ENCODE measurements at places on chromosomes 1 and 21.

DNA sequence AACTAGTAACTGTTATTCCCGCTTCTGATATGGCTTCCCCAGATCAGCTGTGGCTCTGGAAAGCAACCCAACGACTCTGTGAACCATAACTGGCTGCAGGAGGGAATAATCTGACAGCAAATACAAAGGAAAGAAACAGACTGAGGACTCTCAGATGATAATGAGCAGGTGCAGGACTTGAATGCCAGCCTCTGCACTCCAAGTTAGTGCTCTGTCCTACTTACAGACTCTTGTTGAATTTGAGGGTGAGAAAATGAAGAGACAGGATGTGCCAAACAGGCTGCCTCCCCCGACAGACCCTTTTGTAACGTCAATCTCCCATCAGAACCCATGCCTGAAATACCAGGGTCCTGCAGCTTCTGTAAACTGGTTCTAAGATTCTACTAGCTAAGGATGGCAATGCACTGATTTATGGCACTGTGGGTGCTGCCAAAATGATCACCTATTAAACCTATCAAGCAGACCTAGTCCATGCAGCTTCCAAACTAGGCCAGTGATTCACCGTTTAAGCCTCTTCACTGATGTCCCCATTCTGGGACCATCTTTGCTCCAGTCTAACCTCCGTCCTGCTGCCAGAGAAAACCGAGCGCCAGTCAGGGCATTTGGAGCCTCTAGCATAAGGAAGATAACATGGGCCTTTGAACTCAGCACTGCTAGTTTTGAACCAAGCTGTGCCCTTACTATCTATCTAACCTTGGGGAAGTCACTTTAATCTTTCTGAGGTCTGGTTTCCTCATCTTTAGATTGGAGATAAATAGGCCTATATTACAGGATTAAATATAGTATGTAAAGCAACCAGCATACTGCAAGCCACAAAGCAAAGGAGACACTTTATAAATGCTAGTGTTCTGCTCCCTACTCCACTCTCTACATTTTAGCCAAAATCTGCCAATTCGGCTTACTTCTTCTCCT is 4.8 kb downstream of the MKNK1 start:
- no peak for DNase-seq

GRCh38 chr1:9558271-9558945 is 19.1 kb downstream of the SLC25A33 start:
- no peak for DNase-seq

GRCh38 chr21:41966041-41966833 is 12.4 kb upstream of the C2CD2 start:
- no peak for DNase-seq

- DNase-seq, result no peak
Measured at GRCh38 chr1:75529488-75529887, 81.4 kb downstream of the SLC44A5 start.

DNA sequence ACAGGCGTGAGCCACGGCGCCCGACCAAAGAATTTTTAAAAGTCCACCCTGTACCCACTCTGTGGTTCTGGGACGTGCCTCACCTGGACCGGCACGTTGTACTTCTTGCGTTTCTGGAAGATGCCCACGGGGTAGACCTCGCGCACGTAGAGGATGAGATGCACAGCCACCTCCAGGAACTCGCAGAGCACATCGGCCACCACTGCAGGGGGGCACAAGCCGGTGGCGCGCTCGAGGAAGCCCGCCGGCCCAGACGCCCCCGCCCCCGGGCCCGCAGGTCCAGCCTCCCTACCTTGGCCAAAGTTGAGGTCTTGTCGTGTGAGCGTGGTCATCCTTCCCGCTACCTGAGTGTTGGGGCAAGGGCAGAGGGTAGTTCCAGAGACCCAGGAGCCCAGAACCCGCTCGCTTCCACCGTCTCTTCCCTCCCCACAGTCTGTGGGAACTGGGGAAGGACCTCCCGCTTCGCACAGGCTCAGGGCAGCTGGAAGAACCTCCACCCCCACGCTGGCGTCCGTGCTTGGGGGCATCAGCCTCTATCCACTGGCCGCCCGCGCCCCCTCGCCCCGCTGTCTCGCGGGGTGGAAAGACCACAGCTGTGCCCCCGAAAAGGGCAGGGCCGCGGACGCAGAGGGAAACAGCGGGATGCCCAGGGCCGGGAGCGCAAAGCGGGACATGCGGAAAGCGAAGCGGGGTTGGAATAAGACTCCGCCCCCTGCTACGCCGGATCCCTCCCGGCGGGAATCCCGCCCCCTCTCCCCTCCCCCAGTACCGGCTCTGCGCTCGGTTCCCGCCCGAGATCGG is 478 bp downstream of the MAD2L2 start:
- no peak for DNase-seq

DNA sequence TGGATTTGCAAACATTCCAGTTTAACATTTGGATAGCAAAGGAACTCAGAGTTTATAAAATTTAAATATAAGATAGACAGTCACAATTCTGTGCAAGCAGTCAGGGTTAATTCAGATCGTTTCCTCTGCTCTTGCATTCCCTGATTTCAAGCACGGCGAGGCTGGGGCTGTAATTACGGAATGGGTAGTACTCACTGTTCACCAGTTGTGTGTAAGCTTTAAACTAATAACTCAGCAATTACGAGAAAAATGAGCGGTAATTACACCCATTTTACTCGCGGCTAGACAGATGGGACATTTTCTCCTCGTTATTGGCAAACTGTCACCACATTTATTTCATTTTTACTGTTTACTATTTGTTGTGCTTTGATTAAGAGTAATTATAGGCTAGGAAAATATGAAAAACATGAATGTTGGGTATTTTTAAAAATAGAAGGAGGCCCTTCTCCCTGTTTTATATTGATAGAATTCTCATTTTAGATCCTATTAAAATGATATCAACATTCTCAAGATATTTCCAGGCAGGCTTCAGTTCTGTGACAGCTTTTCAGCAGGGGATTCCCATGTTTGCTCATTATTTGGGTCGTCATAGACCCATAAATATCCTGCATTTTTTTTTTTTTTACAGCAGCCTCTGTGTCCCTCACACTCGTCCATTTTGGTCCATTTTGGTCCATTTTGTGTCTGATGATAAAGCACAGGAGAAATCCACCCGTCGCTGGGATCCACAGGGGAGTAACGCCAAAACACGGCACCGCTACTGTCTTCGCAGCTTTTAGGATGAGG is 208.3 kb downstream of the DSCAM start:
- DNase-seq, result no peak

DNA sequence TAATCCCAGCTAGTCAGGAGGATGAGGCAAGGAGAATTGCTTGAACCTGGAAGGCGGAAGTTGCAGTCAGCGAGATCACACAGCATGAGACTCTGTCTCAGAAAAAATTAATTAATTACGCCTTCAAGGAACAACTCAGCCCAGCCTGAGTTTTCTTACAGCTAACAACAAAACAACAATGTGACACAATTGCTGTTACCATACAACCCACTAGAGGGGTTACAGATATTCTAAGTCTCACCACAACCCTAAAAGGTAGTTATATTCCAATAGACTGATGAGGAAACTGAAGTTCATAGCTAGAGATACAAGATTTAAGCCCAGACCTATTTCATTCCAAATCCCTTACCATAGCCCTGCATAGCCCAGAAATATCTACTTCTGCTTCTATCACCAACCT is 2.9 kb upstream of the LRRC8C start:
- DNase-seq, result no peak

GRCh38 chr1:5891137-5891536 is 101.1 kb downstream of the NPHP4 start:
- no peak for DNase-seq

DNA sequence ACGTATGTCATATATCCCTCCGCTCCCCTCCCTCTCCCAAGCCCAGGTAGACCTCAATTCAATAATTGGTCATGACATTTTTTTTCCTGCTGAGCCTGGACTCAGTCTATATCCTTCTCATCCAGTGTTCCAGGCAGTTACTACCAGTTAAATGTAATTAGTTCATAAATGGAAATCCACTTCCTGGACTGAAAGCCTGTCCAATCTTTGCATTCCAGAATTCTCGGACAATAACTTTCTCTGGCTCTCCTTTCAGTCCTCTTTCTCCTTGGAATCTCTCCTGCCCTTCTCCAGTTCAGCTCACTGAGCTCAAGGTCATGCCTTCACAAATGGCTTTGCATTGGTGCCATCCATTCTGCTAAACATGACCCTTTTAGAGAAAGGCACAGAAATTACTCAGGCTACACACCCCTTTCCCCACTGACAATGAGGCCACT is 34.8 kb downstream of the VWA5B1 start:
- no peak for DNase-seq

GRCh38 chr1:66296951-66297350 is 237.0 kb upstream of the SGIP1 start:
- DNase-seq, result no peak

- no peak for DNase-seq
Measured at GRCh38 chr1:40302475-40302874, 14.6 kb downstream of the COL9A2 start.

- DNase-seq, result no peak
Measured at GRCh38 chr1:178798232-178798861, 72.5 kb downstream of the ANGPTL1 start.

- no peak for DNase-seq
Measured at GRCh38 chr1:245933431-245934045, 573.5 kb downstream of the SMYD3 start.

DNA sequence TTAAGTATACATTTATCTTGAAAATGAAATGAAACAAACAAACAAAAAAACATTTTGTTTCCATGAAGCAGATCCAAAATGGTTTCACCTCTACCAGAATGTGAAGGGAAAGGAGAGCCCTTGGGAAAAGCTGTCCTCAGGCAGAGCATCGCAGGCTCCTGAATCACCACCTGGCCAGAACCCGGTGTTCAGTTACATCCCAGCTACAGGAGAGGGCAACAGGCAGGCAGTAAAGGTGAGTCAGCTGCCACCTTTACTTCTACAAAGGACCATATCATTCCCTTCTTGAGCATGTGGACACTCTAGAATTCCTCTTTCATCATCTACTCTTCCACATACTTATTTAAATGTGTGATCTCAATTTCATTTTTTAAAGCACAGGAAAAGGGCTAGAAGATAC is 151.2 kb downstream of the PIGK start:
- no peak for DNase-seq

- DNase-seq, result no peak
Measured at GRCh38 chr1:226082959-226083301, 20.4 kb downstream of the H3-3A start.

- DNase-seq, result no peak
Measured at GRCh38 chr1:56106531-56107274, 472.7 kb downstream of the PLPP3 start.

DNA sequence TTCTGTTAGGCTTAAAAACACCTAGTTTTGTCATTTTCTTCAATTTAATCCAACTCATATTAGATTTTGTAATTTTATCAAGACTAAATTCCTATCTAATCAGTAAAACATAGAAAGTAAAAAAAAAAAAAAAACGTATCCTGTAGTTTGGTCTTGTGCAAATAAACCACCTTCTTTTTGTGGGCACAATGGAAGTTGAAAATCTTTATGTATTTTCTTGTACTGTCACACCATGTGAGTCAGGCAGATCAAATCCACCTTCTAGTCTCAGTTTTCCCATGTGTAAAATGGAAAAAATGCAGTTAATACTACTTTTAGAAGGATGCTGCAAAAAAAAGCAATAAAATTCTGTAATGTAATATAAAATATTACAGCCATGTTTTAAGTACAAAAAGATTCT is 129.8 kb downstream of the CYYR1 start:
- no peak for DNase-seq

- DNase-seq, result no peak
Measured at GRCh38 chr1:228205526-228206436, 2.1 kb upstream of the OBSCN start.

GRCh38 chr1:81499487-81499886 is 301.2 kb upstream of the ADGRL2 start:
- DNase-seq, result no peak

GRCh38 chr1:10515301-10515975 is 40.7 kb downstream of the PEX14 start:
- DNase-seq, result no peak

DNA sequence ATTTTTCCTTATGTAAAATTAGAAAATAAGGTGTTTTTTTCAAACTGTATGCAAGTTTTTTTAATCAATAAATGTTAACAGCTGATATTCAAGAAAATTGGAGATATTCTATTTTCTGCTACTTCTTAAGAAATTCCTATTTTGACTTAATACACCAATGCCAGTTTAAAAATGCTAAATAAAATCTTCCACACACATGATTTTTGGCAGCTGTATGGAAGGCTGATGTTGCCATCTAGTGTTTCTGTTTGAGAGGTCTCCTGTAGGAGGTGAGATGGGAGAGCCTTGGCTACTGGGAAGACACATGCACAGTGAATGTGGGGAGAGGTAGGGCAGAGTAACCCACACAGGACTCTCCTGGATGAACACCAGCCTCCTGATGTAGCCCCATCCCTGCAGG is 29.2 kb upstream of the OR2B11 start:
- no peak for DNase-seq

DNA sequence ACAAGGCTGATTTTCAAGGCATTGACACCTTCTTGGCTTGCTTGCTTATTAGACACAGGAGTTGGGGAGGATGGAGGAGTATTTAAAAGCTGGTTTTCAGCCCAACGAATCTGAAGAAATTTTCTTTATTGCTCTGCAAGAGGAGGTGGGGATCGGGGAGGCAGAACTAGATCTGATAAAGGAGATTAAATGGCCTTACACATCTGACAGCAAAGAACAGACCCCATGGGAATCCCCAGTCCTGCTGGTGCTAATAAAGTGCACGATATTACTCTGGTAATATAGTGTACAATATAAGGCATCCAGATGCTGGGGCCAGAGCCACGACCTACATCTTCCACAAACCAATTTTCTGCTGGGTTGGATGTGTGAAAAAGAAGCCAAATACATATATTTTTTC is 323.0 kb downstream of the OMA1 start:
- no peak for DNase-seq

DNA sequence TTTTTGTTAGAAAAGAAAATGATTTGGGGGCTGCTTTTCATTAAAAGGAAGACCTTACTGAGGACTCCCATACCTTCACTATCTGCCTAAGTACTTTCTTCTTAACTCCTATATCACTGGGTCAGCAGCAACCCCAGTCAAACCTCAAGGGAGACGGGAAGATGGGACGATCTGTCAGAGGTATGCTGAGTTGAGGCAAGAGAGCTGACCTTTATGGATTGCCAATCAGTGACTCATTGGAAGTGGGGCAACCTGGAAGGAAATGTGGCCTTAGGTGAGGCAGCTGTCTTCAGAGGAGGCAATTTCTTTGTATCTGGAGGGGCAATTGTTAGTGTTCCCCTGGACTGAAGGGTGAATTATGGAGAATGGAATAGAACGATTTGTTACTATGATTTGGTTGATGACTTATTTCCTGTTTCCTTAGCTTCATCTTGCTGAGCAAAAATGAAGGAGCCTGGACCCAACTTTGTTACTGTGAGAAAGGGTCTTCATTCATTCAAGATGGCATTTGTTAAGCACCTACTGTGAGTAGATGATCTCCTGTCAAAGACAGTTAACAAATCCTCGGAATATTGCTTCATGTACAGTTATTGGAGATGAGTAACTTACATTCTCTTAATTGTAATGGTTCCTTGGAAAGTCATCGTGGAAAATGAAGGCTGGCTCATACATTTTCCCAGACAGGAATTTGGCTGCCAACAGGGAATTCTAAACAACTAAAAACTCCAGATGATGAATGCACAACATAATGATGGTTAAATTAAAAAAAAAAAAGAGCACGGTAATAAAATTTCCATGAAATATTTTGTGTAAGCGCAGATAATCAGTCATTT is 134.7 kb upstream of the KCNJ15 start:
- no peak for DNase-seq
